Stimulated activated CD8-positive, alpha-beta memory T cell treated with anti-CD3 and anti-CD28 coated beads, Interleukin-7, amount 100 ng/mL, for 48 hours (primary cell): ENCODE measurements at places on chromosomes 16 and 17.

- no peak for DNase-seq
These were observed 3.5 kb upstream of the TANGO6 start for GRCh38 chr16:68839831-68840230.

- no peak for DNase-seq
These were observed 840 bp upstream of the CD300LB start for GRCh38 chr17:74532115-74532514.

DNA sequence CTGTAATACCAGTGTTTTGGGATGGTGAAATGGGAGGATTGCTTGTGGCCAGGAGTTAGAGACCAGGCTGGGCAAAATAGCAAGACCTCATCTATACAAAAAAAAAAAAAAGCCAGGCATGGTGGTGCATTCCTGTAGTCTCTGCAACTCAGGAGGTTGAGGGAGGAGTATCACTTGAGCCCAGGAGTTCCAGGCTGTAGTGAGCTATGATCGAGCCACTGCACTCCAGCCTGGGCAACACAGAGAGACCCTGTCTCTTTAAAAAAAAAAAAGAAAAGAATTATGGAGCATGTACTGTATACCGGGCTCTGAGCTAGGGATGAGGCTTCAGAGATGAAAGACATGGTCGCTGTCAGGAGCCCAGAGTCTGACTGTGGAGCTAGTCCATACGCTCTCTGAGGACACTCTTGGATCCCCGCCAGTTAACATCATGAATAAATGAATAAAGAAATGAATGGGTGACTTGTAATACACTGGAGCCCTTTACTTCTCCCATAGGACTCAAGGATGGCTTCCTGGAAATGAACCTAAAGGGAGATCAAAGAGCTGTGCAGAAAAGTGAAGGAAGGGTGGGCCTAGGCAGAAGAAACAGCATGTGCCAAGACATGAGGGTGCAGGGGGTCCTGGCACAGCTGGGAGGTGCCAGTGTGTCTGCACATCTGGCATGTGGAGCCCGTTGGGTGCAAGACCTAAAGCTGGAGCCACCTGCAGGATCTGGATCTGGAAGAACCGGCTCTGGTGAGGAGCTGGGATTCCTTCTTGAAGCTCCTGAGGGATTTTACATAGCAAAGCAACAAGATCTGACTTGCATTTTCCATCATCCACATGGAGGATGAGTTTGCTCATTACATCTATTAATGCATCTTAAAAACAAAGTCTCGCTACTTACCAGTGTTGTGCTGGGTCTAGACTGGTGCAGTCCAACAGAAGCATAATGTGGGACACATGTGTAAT, 120.4 kb downstream of the IRX3 start:
- no peak for DNase-seq

DNA sequence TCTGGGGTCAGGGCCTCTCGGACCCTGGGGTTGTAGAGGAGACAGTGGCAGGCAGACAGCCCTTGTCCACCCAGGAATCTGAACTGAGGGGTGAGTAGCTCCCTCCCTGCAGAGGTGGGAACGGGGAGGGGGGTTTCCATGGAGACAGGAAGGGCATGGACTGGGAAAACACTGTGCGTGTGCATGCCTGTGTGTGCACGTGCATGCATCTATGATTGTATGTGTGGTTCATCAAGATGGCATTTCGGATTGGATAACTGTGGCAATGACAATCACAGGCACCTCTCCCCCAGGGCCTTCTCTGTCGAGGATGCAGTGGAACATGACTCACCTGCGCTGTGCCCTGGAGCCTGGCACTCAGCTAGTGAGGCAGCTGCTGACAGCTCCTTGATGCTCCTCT, 6.1 kb upstream of the CD300C start:
- no peak for DNase-seq

DNA sequence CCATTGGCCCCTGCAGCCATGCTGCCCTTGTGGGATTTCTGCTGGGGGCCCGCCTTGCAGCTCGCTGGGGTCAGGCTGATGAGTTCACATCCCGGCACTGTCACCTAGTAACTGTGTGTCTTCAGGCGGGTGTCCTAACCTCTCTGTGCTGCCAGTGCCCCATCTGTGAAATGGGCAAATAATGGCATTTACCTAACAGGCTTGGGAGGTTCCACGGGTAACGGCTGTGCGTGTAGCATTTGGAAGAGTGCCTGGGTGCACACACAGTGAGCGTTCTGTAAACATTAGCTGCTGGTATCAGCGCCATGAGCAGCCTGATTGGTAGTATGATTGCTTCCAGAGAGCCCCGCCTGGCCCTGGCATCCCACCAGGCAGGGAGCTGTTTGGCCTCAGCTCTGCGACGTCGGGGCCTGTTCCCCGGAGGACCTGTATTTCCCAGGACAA, 167.3 kb upstream of the GSE1 start:
- DNase-seq, result no peak

GRCh38 chr16:3577302-3577752, at the start of gene NLRC3:
Gene NLRC3, minus strand, starts transcription at chr16:3577403. Its CDS starts 12,367 bp downstream, at chr16:3565036.
- peak; percentile 40 for DNase-seq

DNA sequence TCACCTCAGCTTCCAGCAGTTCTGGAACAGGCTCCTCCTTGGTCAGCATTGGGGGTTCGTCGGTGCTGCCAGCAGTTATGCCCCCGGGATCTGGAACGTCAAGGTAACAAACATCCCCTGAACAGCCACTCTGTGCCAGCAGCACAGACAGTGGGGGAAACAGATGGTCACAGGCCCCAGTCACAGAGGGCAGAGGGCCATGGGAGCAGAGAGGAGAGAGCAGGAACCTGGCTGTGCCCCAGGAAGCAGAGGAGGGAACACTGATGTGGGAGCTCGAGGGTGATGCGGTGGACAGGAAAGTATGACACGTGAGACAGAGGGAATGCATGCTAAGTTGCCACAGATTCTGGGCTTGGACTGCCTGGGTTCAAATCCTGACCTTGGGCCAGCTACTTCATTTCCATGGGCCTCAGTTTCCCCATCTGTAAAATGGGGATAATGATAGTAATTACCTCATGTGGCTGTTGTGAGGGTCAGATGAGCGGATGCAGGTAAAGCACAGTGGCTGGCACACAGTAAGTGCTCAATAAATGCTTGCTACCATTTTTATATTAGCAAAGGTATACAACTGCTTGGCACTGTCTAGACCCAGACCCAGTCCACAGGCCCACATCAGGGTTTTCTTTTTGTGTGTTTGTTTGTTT, 4.9 kb downstream of the BCL7C start:
- DNase-seq, result no peak

DNA sequence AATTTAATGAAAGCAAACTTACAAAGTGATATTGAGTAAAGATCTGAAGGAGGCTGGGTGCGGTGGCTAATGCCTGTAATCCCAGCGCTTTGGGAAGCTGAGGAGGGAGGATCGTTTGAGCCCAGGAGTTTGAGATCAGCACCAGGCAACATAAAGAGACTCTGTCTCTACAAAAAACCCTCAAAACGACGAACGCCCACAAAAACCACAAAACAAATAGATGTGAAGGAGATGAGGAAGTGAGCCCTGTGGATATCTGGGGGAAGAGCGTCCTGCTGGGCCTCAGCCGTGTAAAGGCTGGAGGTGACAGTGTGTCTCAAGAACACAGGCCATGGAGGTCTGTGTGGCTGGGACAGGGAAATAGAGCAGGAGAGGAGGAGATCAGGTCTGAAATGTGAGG, 68.8 kb downstream of the ITFG1 start:
- no peak for DNase-seq
